ENCODE measurements at places on chromosomes 13 and 19. TPM values are rescaled to one million over a fixed set of nuclear protein-coding genes. Genes with fewer than 3 reads are reported as not detected.

NLRP11 gene
- not detected for total RNA-seq

ZNF835 gene
- total RNA-seq: not detected

LMO7 gene
- 26.4 TPM for total RNA-seq

ZNF350 gene
- 8.8 TPM for total RNA-seq

ZNF331 gene
- 7.2 TPM for total RNA-seq

MBD3L3 gene
- total RNA-seq: not detected

ZFP28 gene
- 8.0 TPM for total RNA-seq

KIR3DL2 gene
- not detected for total RNA-seq

CRX gene
- total RNA-seq: not detected

LILRB2 gene
- total RNA-seq: not detected

ZNF738 gene
- 8.2 TPM for total RNA-seq

KLK2 gene
- not detected for total RNA-seq

KLHL1 gene
- not detected for total RNA-seq

NCAN gene
- total RNA-seq: not detected

All from mammary epithelial cell (primary cell).